ENCODE measurements at places on chromosomes 4 and X.

- DNase-seq = no peak
These were observed 354.0 kb upstream of the BOD1L1 start for GRCh38 chr4:13981499-13981898.

DNA sequence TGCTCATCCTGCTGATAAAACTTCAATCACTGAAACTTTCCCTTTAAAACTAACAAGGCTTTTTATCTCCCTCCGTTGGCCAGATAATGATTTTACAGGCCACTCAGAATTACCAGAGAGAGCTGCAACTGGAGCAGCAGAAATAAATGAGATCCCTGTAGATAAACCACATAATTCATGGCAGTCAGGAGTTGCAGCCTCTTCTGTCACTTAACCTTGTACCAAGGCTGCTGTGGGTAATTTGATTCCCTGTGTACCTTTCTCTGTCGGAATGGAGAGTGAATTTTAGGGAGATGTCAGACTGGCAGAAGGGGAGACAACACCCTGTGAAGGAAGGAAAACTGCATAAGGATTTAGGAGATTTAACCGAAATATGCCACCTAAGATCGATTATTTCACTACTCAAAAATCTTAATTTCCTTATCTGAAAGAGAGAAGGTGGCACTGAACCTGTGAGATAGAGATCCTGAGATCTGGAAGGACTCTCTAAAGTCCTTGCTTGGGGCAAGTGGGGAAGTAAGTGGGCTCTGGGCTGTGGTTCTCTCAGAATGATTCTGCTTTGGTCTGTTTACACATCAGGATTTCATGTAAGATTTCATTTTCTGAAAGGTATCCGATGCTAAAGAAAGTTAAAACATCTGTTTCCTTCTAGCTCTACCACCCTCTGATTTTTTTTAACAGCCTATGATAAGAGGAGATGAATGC lies 14.3 kb upstream of the TSPAN5 start:
- DNase-seq = no peak

DNA sequence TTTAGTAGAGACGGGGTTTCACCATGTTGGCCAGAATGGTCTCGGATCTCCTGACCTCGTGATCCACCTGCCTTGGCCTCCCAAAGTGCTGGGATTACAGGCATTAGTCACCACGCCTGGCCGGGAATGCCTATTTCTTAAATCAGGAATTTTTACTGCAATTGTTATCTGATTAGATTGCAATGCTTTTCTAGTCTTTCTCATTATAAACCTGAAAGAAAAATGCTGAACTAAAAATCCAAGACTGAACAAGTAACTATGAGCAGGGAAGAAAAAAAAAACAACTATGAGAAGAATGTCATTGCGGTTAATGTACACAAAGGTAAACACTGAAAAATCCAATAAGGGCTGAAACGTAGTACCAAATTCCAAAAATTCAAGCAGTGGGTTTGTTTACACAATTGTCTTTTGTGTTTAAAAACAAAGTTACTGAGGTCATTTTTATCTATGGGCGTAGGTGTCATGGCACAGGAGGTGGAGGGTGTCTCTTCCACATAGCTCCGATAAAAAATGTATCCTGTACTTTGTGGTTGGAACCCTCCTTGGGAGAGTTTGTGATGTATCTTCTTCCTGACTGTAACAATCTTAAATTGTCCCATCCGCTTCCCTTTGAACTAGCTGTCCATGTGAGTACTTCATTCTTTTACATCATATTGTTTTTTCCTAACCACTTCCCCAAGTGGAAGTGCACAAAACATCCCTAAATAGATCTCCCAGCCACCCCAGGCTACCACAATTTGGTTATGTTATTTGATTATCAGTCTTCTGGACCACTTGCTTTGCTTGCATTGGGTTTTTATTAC lies 11.1 kb upstream of the TMEM156 start:
- no peak for DNase-seq

- no peak for DNase-seq
These were observed 11.8 kb downstream of the TCEAL1 start for GRCh38 chrX:103640401-103641155.

DNA sequence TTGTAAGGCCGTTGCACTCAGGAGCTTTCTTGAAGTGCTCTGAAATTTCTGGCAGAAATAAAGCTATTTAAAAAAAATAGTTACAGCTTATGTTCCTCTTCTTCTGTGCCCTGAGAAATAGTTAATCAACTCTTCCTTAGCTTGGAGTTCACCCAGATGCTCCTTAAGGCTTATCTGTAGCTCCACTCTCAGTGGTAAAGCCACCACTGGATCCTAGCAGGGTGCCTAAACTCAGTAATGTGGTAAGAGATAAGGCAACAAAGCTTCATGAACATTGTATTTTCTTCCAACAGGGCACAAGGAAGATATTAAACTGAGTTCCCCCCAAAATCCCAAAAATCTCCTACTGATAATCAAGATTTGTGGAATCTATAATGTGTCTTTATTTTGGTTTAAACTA lies 299.5 kb downstream of the MAPK10 start:
- no peak for DNase-seq

DNA sequence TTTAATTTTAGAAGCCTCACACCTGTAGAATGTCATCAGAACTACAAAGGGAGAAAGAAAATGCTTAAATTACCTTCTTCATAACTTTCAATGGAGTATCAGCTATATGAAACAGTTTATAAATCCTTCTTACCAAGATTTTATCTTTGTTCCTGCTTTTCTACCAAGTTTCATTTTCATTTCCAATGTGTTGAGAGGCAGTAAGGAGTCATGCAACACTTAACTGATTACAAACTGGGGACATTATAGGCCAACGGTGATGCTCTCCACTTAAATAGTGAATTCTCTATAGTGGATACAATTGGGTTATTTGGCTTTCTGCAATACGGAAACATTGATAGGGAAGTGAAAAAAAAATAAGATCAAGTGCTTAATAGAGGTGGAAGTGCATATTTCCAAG lies 145.2 kb upstream of the FTHL17 start:
- DNase-seq = no peak

- no peak for DNase-seq
These were observed 279.2 kb upstream of the NOCT start for GRCh38 chr4:138736362-138736761.

- DNase-seq = no peak
These were observed 812 bp downstream of the FAT1 start for GRCh38 chr4:186722796-186723291.

GRCh38 chr4:6504900-6505496 lies 32.6 kb upstream of the PPP2R2C start:
- no peak for DNase-seq

DNA sequence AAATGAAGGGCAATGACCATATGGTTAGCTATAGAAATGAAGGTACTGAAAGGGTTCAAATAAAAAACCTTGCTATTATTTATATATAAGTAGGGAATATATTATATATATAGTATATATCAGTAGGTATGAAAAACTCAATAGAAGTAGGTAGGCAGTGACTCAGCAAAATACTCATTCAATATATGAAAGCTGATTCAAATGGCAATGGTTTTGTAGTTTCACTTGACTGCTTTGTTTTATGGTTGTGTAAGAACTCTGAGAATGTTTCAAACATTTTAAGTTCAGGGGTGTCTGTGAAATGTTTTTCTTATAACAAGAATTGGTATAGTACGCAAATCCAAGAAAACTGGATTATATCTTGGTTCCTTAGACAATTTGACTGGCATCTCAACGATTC lies 4.1 kb downstream of the ZNF280C start:
- no peak for DNase-seq

DNA sequence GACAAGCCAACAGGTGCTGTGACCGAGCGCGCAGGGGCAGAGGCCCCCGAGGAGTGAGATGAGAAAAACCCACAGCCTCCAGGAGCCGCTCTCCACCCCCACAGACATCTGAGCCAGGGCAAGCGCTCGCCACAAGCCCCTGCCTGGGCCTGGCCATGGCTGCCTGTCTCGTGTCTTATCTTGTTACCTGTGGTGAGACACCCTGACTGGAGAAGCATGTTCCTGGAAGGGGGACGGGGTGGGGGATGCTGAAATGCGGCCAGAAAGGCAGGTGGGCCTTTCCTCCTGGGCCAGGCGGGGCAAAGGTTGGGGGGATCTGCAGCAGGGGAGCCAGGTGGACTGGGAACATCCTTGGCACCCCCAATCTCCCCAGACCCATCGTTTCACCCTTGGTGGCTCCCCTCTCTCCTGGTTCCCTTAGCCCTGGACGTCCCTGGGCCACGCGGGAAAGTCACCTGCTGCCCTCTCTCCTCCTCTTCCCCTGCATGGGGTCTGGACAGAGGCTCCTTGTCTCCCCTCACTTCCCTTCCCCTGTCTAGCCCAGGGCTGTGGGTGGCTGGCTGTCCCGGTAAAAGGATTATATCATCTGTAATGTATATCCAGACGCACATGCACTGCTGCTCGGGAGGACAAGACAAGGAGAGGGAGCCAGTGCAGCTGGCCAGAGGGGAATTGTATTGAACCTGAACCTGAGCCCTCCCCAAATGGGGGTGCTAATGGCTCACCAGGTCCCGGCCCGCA lies 8.4 kb upstream of the DUSP9 start:
- DNase-seq = no peak

GRCh38 chr4:60729194-60729593 lies 470.9 kb upstream of the ADGRL3 start:
- DNase-seq = no peak

DNA sequence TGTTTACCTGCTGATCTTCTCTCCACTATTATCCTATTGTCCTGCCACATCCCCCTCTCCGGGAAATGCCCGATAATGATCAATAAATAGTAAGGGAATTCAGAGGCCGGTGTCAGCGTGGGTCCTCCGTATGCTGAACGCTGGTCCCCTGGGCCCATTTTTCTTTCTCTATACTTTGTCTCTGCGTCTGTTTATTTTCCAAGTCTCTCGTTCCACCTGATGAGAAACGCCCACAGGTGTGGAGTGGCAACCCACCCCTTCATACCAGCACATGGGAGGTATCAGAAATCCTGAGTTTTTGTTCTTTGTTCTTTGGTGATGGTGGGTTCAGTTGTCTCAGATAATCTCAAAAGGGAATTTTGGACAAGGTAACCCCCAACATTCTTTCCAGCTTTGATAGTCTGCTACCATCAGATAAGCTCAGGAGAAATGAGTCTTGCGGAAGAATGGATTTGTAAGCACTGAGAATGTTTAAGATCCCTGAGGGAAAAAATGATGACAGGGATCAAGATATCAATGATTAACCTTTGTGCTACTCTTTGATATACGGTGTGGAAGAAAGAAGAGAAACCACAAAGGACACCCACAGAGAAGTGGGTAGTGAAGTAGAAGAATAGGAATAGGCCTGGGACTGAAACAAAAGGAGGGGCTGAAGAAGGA lies 117.9 kb downstream of the CEP44 start:
- no peak for DNase-seq

DNA sequence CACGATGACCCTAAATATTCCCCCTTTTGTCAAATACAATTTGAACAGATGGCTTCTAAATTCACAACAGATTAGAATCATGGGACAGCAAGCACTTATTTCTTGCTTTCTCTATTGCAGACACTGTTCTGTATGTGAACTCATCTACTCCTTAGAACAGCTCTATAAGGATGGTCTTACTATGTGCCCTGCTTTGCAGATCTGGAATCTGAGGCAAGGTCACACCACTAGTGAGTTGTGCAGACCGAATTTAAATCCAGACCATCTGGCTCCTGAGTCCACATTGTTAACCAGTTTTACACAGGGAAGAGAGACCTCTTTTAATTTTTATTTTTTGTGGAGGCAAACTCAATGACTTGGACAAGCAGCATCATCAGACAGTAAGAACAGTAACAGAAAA lies 50.2 kb downstream of the GPRIN3 start:
- no peak for DNase-seq

DNA sequence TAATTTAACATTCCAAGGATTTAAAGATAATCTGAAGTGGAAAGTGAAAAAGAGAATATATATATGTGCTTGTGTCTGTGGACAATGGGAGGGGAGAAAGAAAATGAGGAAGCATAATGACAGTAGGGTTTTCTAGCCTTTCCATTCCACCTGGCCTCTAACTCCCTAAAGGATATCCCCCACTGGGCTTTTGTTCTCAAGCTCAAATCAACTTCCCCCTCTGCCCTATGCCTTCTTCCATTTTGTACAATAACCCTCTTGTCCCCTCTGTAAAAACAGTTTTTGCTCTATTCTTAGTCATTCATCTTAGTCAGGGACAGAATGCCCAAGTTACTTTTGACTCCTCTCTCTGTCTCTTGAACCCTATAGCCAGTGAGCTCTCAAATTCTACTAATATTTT lies 23.6 kb downstream of the ANTXR2 start:
- DNase-seq = no peak

DNA sequence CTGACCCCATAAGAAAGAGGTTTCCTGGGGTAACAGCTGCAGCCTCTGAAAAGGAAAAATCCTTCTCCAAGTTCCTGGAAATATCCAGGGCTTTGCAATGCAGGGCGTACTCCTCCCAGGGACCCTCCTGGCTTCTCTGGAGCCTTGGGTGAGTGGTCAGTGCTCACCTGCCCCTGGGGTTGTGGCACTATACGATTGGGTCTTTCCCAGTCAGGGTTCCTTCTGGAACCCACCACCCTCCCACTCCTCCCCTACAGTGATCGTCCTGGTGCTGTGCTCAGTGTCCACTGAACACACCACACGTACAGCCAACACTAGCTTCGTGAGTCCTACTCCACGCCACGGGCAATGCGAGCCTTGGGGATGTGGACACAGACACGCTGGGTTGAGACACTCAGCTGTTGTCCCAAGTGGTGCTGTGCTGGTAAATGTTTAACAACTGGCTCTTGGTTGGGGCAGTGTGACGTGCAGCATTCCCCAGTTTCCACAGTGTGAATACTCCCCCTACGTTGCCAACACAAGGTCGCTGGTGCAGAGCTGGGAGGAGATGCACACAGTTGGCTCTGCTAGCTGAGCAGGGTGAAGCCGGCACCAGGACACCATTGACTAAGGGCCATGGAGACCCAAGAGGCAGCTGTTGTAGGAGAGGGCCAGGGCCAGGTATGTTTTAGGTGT lies 65.4 kb downstream of the HTRA3 start:
- no peak for DNase-seq

DNA sequence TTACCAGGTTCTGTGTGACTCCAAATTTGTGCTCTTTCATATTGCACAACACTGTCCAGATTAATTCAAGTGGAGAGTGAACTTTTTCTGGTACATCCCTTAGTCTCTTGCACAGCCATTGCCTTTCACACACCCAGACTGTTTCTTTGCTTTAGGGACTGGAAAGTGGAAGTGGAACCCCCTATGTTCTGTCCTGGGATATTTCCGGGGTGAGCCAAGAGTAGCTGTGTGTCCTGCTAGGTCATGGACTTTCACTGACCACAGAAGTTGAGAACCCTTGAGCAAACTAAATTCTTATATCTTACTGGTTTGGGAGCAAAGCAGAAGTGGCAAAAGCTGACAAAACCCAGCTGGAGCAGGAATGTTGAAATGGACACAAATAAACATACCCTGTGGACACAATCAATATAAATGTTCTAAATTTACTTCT lies 10.3 kb upstream of the VSIG4 start:
- no peak for DNase-seq

- no peak for DNase-seq
These were observed 81.2 kb downstream of the KLF8 start for GRCh38 chrX:56313308-56313707.

GRCh38 chrX:30533266-30533665 lies 44.3 kb downstream of the TASL start:
- no peak for DNase-seq

Data from stimulated activated CD4-positive, alpha-beta T cell treated with anti-CD3 and anti-CD28 coated beads, Interleukin-1b, Interleukin-23, amount 100 ng/mL, for 1 hour (primary cell).